ENCODE measurements at places on chromosomes 3 and 15.

GRCh38 chr3:151501923-151502632 is 41.2 kb upstream of the IGSF10 start:
- DNase-seq: no peak

DNA sequence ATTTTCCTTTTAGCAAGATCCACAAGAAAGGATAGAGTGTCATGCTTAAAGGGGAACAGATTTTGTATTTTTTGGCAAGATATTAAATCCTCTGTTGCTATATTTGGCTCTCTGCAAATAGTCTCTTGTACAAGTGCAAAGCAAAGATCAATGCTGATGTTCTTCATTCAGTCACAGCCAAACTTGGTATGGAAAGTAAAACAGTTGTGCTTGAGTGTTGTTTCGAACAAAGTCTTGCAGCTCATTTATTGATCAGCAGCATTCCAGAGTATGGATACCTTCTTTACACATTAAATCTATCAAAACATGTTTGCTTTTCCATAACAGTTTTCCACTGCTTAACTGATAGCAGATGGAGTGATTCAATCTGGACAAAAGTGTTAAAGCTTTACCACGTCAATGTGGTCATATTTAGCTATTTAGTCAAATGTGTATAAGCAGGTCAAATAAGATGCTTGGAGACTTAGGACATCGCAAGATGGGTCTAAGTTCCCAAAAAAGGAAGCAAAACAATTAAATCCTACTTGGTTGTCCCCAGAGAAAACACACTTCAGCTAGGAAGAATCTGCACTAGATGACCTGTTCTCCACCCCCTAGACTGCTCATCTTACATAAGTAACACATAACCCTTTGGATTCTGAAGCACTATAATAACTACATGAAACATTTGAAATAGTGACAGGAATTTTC is 52.4 kb downstream of the VGLL3 start:
- DNase-seq: no peak

DNA sequence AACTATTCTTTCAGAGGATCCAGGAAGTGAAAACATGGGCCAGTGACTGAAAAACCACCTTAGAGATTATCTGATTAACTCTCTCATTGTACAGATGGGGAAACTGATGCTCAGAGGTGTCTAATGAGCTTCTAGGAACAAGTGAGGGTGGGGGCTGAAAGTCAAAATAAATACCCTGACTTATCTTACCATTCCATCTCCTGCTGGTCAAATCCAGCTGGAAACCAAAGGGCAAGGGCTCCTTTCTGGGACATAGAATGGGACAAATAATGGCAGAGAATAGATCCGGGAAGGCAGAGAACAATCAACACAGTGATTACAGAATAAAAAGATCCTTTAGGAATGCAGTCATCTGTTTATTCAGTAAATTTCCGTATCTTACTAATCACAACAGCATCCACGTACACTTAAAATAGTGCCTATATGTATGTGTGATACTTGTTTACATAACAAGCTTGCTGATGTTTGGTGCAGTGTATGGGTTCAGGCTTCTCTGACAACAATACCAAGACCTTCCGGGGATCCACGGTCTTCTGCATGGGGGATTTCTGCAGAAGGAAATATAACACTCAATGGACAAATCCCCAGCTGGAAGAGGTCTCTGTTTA is 173.2 kb downstream of the THSD4 start:
- no peak for DNase-seq

- no peak for DNase-seq
These were observed 875.4 kb downstream of the MCTP2 start for GRCh38 chr15:95106801-95107200.

GRCh38 chr3:183131186-183131725 is 31.3 kb downstream of the LAMP3 start:
- DNase-seq: no peak

DNA sequence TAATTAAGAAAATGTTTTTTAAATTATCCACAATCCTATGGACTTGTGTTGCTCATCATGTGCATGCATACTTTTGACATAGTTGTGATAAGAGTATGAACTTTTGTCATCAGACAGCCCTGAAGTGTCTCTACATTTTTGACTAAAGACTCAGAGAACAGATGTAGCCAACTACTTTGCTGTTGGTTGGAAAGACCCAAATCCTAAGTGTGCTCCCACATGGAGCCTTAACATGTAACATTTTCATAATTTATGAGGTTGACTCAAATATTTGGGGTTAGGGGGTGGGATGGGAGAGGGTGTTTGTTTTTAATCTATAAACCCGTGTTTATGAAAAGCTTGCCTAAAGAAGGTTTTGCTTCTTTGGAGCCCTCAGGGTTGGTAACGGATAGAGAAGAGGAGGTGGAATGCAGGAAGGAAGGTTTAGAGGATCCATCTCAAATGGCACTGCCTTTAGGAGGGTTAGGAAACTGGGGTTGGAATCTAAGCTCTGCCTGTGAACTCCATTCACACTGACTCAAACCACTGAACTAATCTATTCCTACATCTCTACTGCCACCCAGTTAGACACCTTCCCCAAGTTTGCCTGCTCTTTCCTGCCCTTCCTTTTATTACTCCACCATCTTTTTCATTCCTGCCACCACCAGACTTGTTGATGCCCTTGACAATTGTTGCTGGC is 3.7 kb downstream of the BOC start:
- DNase-seq: no peak

GRCh38 chr3:42906848-42907183 is 874 bp downstream of the ZNF662 start:
- no peak for DNase-seq

GRCh38 chr3:31253782-31254181 is 278.9 kb upstream of the STT3B start:
- DNase-seq: no peak

GRCh38 chr3:56183529-56183928 is 284.7 kb downstream of the ERC2 start:
- no peak for DNase-seq

DNA sequence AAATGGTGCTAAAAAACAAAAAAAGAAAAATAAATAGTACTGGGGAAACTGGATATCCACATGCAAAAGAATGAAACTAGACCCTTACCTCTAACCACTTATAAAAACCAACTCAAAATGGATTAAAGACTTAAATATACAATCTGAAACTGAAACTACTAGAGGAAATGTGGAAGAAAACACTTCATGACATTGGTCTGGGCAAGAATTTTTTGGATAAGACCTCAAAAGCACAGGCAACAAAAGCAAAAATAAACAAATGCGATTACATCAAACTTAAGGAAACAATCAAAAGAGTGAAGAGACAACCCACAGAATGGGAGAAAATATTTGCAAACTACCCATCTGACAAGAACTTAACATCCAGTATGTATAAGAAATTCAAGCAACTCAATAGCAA is 6.4 kb downstream of the IFT57 start:
- DNase-seq: no peak

- no peak for DNase-seq
These were observed 1146.5 kb downstream of the ROBO2 start for GRCh38 chr3:78186404-78186803.

DNA sequence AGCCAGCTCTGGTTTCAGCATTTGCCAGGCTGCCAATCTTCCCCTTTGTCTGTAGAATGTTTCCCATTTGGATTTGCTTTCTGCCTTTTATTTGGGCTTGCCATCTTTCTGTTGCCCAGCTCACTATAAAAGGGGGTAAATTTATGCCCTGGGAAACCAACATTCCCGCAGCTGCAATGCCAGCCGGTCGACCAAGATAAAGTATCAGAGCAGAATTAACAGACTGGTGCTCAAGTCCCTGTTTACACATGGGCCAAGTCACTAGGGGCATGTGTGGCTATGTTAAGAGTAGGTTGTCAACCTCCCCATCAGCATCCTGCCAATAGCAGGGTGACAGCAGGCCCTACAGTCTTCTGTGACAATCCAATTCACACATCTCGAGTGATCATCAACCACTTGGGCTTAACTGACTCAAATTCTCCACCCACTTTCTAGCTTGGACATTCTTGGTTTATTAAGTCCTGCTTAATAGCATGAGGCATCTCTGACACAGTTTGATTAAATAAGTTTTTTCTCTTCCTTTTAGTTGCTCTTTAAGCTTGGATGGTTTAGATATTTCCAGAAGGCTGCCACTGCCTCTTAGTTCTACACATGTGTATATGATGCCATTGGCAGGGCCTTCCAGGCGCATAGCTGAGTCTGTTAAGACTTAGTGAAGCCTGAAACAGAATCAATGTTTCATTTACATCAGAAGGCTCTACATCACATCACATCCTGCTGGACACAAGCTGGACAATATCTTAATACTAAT is 24.1 kb upstream of the VEPH1 start:
- no peak for DNase-seq

DNA sequence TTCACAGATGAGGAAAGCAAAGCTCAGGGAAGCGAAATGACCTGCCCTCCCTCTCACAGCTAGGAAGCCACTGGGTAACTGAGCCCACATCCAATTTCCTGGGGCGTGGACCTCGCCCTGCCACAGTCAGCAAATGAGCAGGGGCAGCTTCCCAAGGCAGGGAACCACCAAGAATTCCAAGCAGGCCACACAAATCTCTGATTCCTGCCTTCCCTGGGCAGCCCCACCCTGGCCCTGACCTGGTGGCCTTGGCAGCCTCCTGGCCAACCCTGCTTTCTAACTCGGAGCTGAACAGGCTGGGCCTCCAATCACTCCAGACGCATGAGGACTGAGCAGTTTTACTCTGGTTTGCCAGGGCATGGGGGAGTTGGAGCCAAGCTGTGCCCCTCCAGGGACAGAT is 203.7 kb upstream of the TLE3 start:
- DNase-seq: no peak

DNA sequence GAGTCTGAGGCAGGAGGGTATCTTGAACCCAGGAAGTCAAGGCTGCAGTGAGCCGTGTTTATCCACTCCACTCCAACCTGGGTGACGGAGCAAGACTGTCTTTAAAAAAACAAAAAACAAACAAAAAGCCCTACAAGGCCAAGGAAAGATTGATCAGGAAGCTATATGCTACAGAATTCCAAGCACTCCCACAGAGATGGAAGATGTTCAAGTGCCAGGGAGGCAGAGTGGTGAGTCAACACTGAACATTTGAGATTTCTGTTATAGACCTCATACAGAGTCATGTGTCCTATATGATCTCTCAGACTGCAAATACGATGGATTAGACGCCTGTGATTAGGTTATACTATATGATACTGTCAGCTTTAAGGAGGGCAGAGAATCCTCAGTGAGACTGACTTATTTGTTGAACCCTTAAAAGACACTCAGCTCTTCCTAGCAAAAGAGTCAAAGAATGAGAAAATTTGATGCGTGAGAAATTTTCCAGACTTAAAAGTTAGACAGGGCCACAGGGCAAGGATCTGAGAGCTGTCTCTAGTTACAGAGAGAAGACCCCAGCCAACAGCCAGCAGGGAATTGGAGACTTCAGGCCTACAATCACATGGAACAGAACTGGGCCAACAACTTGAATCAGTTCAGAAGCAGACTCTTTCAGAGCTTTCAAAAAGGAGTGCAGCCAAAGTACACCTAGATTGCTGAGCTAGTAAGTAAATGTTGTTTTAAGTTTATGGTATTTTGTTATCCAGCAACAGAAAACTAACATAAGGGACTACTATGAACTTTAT is 107.6 kb downstream of the PIK3CB start:
- DNase-seq: no peak

DNA sequence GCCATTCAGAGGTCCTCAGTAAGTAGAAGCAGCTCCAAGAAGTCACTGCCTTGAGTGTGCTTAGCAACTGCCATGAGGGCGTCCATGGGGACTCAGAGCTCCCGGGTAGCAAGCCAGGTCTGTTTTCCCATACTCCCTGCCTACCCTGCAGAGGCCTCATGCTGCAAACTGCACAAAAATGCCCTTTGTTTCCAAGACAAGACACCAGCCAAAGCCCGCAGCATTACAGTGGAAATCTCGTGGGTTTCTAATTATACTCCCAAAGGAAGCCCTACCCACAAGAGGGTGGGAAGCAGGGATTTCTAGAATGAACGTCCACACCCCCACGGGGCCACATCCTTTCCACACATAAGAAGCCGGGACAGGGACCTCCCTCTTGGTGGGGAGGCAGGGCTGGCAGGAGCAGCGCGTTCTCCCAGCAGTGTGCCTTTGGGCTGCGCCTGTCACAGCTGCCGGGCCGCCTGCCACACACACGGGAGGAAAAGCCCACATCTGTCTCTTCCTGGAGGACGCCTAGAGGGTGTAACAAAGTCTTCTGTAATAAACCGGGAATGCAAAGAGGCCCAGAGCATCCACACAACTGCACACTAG is 31.1 kb downstream of the FAM174B start:
- DNase-seq: no peak

DNA sequence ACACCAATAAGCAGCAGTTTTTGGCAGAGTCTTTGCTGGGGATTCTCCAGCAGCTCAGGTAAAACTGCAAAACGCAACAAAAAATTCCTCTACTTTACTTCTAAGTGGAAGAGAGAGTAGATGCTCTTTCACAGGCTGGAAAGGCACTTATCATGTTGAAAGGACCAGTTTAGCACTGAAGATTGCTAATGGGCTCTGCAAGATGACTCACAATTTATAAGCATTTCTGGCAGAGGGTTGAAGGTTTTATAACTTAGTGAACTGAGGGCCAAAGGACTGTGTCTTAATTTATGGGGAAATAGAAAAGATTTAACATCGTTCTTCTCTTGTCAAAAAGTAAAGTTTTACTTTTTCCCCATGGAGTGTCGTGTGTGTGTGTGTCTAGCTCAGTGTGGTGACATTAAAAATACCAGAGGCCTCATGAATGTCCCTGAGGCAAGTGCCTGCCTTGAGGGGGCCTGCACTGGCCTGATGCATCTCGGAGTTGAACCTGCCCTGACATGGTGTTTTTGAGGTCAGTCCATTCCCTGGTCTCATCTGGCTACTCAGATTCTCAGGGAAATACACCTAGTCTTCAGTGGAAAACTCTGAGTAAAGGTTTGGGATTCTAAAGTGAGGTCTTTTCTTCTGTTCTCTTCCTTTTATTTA is 1092.0 kb downstream of the NAALADL2 start:
- no peak for DNase-seq

GRCh38 chr3:177676947-177677587 is 479.8 kb upstream of the TBL1XR1 start:
- no peak for DNase-seq

GRCh38 chr15:26382444-26383072 is 390.3 kb downstream of the GABRB3 start:
- no peak for DNase-seq

DNA sequence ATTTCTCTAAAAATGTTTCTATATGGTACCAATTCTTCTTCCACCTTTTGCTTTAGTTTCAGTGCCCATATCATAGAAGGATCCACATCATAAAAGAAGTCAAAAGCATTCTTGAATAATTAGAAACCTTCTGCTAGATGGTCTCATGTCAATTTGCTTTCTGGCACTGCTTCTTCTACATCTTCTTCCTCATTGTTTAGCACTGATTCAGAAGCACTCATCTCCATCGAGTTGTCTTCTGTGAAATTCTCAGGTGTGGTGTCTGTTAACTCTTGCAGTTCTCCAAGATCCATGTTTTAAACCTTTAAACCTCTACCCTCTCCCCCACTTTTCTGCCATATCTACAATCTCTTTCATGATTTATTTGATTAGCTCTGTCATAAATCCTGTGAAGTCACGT is 154.8 kb downstream of the WDR76 start:
- no peak for DNase-seq

DNA sequence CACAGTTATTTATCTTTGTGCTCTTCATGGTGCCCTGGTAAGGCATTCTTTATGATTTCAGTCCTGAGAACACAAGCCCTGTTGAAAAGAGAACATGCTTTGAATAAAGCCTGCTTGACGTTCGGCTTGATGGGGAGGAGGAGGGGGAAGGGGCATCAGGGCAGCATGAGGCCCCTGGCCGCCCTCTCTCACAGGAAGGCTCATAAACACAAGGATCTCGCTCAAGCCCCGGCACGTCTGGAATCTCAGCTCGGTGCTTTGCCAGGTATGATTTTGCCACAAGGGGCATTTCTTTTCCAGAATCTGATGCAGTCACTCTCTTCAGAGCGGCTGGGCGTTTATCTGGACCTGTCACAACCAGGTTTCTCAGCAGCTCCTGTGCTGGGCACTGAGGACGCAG is 129.4 kb downstream of the DNAJB8 start:
- no peak for DNase-seq

All from activated CD8-positive, alpha-beta memory T cell treated with anti-CD3 and anti-CD28 coated beads, Interleukin-2, amount 50 U/mL, for 48 hours (primary cell).